ENCODE measurements at places on chromosomes 6 and 20. TPM values are rescaled to one million over a fixed set of nuclear protein-coding genes. Genes with fewer than 3 reads are reported as not detected.

PSORS1C1 gene
- not detected for total RNA-seq

LAMA2 gene
- 2.2 TPM for total RNA-seq

CST5 gene
- not detected for total RNA-seq

CGA gene
- total RNA-seq: 0.40 TPM

PLCG1 gene
- 420 TPM for total RNA-seq

EPPIN gene
- total RNA-seq: not detected

FUT9 gene
- total RNA-seq: not detected

MPC1 gene
- total RNA-seq: 21.6 TPM

TRIM31 gene
- total RNA-seq: not detected

CRISP2 gene
- not detected for total RNA-seq

TPD52L1 gene
- total RNA-seq: not detected

LY6G6D gene
- not detected for total RNA-seq

GPLD1 gene
- total RNA-seq: 0.40 TPM

ETV7 gene
- 2.6 TPM for total RNA-seq

FOXA2 gene
- total RNA-seq: not detected

COL9A3 gene
- total RNA-seq: not detected

GTSF1L gene
- total RNA-seq: not detected

MCM9 gene
- total RNA-seq: 37.2 TPM

SLC35B2 gene
- total RNA-seq: 14.7 TPM

SIGLEC1 gene
- 0.10 TPM for total RNA-seq

MUC22 gene
- not detected for total RNA-seq

CUL7 gene
- 8.2 TPM for total RNA-seq

PET117 gene
- total RNA-seq: 10.5 TPM

SNAI1 gene
- total RNA-seq: 2.2 TPM

ADGRF5 gene
- total RNA-seq: not detected

ARMC2 gene
- 8.7 TPM for total RNA-seq

CCN6 gene
- total RNA-seq: not detected

LHFPL5 gene
- not detected for total RNA-seq

ELOVL4 gene
- total RNA-seq: 5.1 TPM

SIRPD gene
- not detected for total RNA-seq

TNNC2 gene
- total RNA-seq: 5.5 TPM

DNPH1 gene
- total RNA-seq: 32.3 TPM

SLC26A8 gene
- total RNA-seq: 0.37 TPM

NKX2-2 gene
- not detected for total RNA-seq

CEP250 gene
- 44.4 TPM for total RNA-seq

BHLHE23 gene
- not detected for total RNA-seq

VNN1 gene
- 0.42 TPM for total RNA-seq

SEMG1 gene
- total RNA-seq: not detected
